ENCODE measurements at places on chromosomes 1 and 21. TPM values are rescaled to one million over a fixed set of nuclear protein-coding genes. Genes with fewer than 3 reads are reported as not detected.

The ZNF695 gene
- total RNA-seq = 2.7 TPM

The SPATA46 gene
- total RNA-seq = not detected

The TRIM58 gene
- total RNA-seq = 3.1 TPM

The WNT2B gene
- total RNA-seq = 55.2 TPM

GRCh38 chr1:37822906-37823815 lies 15.2 kb upstream of the YRDC start:
- no peak for DNase-seq

DNA sequence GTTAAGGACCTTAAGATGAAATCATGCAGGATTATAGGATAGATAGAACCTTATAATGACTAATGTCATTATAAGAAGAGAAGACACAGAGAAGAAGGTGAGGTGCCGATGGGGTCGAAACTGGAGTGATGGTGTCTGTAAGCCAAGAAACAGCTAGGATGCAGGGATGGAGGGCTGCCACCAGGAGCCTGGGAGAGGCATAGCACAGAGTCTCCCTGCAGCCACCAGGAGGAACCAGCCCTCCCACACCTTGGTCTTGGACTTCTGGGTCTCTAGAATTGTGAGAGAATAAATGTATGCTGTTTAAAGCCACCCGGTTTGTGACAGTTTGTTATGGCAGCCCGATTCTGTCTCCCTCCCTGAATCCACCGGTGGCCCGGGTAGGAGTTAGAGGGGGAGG lies 337.2 kb upstream of the AJAP1 start:
- DNase-seq = no peak

DNA sequence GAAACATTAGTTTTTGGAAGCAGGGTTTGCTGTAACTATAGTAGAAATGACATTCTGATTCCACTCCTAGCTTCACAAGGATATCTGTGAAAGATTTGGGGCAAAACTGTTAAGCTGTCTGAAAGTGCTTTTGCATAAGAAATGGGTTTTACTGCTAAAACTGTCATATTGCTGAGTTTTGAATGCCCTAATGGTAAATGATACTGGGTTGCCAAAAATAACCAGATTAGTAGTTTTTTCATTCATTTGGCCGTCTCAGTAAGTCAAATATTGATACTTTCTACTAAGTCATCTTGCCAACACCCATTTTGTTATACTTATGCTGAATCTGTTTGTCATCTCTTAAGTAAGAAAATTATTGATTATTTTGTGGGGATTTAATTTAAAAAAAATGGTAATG lies 399 bp upstream of the PTPRC start:
- DNase-seq = no peak

- DNase-seq = no peak
Measured at GRCh38 chr1:212819726-212820125, 27.7 kb downstream of the SPATA45 start.

DNA sequence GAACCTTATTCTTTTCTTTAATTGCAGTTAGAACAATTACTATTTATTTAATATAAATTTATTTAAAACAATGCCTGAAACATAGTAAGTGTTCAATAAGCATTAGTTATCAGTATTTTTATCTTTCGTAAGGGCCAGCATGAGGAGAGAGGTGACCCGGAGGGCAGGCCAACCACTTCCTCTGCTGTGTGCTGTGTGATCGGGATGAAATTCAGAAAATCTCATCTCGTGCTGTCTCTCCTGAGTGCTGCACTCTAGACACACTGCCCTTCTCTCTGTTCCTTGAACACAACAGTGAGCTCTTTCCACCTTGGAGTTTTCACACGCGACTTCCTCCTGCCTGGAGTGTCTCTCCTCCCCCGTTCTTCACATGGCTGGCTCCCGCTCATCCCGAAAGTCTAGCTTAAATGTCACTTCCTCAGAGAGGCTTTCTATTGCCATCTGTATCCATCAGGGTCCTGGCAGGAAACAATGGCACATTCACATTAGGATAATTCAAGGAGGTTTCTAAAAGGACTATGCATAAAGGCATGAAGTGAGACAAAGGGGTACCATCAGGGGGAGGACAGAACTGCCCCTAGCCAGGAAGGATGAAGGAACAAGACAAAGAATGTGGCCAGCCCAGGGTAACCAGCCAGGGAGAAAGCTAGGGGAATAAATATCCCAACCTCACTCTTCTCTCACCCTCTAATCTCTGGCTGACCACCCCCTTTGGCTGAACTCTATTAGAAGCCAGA lies 142.6 kb upstream of the GJB5 start:
- DNase-seq = no peak

DNA sequence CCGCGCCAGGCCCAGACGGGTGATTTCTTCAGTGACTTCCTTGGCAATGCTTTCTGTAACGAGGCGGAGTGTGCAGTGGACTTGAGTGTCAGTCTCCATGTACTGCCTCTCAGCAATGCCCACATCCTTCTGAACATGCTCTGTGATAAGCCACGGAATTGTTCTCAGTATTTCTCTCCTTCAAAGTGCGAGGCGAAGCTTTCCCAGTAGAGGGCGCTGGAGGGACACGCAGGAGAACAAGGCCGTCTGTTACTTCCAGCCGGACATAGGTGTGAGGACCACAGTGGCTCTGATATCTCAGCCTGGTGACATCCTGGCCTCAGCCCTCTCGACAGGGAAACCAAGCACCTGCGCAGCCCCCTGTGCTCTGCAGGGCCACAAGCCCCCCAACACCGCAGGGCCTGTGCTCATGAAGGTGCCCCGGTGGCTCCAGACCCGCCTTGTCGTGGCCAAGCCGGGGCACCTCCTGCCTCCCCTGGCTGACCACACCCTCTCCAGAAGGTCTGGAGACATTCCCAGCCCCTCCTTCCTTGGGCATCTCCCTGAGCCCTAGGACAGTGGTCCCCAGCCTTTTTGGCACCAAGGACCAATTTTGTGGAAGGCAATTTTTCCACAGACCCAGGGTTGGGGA lies 46.1 kb upstream of the BACE2 start:
- DNase-seq = no peak

- no peak for DNase-seq
Measured at GRCh38 chr1:44643721-44644334, 30.5 kb downstream of the TMEM53 start.

DNA sequence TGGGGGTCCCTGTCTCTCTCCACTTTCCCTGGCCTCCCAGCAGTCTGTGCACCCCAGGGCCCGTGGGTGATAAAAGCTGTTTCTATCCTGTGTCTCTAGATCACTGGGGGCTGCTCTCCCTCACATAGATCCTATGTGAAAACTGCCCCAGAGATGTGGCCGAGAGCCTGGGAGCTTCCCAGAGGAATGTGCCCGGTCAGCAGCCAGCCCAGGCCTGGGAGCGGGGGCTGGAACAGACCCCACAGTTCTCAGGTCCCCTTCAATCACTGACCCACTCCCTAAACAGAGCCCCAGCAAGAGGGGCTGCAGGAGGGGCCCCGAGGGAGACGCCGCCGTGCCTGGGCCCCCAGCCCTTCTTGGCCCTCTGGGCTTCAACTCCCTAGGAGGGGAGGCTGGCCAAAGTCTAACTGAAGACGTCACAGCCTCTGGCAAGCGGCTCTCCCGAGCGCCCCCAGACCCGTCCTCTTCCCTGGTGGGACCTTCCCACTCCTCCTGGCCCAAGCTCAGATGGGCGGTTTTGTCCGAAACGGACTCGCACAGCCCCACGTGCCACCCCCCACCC lies 403 bp downstream of the MXRA8 start:
- no peak for DNase-seq

DNA sequence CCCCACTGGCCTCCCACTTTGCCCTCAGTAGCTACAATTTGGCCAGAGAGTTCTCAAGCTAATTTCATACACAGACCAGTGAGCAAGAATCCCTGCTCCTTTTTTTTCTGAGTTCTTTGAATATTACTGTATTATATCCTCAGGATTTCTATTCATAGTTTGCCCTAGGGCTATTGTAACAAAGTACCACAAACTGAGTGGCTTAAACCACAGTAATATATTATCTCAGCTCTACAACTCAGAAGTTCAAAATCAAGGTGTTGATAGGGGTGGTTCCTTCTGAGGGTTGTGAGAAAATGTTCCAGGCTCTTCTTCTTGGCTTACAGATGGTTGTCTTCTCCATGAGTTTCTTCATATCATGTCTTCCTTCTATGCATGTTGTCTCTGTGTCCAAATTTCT lies 289.4 kb upstream of the ESRRG start:
- no peak for DNase-seq

GRCh38 chr1:36446271-36446670 lies 4.0 kb downstream of the OSCP1 start:
- no peak for DNase-seq

GRCh38 chr1:109059026-109059425 lies 16.8 kb downstream of the TAF13 start:
- DNase-seq = no peak

GRCh38 chr1:235791532-235792060 lies 75.1 kb downstream of the LYST start:
- no peak for DNase-seq

- no peak for DNase-seq
Measured at GRCh38 chr1:50318428-50318827, 104.8 kb downstream of the DMRTA2 start.
